ENCODE measurements at places on chromosomes 7 and 10.

GRCh38 chr7:24871770-24872169, 108.2 kb downstream of the OSBPL3 start:
- no peak for DNase-seq

DNA sequence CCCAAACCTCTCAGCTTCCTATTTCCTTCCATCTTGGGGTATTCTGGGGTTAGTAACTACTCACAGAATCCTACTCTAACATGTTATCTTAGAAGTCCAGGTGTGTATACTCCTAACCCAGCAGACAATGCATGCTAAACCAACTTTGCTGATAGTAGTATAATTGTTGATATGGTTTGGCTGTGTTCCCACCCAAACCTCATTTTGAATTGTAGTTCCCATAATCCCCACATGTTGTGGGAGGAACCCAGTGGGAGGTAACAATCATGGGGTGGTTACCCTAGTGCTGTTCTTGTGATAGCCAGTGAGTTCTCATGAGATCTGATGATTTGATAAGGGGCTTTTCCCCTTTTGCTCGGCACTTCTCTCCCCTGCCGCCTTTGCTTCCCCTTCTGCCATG, 135.1 kb downstream of the CHRM2 start:
- DNase-seq = no peak

DNA sequence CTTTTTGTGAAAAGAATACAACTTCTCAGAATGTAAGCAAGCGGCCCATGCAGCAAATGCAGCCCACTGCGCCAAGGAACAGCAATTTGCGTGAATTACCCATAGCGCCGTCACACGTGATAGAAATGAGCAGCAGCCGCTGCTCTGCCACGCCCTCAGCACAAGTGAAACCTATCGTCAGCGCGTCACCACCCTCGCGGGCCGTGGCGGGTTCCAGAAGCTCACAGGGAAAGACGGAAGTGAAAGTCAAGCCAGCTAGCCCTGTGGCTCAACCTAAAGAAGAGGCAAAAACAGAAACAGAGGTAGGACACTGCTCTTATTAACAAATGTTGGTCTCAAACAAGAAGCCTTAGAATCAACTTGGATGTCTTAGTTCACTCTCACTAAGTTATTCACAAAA, 70.5 kb downstream of the SHH start:
- no peak for DNase-seq

- no peak for DNase-seq
Observed at GRCh38 chr7:99624484-99624883, 7.7 kb downstream of the ZSCAN25 start.

DNA sequence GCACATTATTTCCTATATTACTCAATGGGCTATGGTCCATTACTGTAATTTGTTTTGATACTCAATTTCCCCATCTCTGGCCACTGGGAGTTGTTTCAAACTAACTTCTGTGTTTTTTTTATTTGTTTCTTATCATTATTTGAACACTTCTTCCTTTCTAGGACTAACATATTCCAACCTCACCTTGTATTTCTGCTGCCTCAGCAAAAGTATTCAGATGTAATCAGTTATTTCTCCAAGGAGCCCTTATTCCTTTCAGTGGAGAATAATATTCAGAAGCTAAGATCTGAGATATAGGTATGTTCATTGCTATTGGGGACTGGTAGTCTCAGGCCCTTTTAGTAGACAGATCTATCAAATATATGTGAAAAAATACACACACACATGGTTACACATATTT, 36.9 kb downstream of the TMEM168 start:
- DNase-seq = no peak

DNA sequence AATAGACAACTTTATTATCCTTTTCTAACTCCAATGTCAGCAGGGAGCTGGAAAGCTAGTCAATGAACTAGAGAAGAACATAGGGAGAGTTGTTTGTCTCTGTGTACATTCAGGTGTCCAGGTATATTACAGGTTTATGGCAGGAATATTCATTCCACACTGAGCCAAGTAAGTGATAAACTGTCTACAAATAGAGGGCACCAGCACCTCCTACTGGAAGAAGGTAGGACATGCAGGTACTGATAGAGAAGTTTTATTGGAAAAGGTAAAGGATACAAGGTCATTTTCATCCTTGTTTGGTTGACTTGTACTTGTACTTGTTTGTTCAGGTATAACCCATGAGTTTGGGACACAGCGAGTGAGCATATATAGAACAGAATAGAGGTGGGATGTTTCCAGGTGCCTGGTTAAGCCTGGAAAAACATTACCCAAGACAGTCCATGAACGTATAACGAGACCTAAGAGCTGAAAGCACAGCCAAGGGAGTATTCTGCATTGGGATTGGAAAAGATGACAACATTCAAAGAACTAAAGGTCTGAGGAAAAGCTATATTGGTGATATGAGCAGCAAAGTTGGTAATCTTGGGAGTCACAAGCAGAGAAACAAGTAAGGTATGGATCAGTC, 61.4 kb upstream of the PPP1R3C start:
- peak; percentile 43 for DNase-seq

DNA sequence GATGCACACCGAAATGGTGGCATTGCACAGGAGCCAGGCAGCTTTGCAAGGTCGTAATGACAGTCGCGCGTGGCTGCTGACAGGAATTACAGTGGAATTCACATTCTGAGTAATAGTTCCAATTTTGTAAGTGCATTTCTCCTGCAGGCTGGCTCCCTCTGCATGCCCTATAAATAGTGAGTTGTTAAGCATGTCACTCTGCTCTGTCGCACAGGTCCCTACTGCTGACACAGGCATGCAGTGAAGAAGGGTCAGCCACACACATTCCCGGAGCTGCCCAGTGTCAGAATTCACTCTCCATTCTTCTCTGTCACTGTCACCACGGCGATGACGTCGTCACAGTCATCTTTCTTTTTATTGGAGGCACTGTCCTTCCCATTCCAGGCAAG, 49.2 kb upstream of the SHH start:
- DNase-seq = no peak
